ENCODE measurements at places on chromosomes 4 and X. TPM values are rescaled to one million over a fixed set of nuclear protein-coding genes. Genes with fewer than 3 reads are reported as not detected.

PDLIM5 gene
- 102 TPM for total RNA-seq

ART3 gene
- total RNA-seq, result 4.0 TPM

TMEM271 gene
- total RNA-seq, result 4.4 TPM

HMX1 gene
- total RNA-seq, result 2.9 TPM

GAB3 gene
- total RNA-seq, result 5.3 TPM

INTU gene
- total RNA-seq, result 23.2 TPM

HS3ST1 gene
- total RNA-seq, result 4.8 TPM

DNAAF6 gene
- 0.59 TPM for total RNA-seq

FABP2 gene
- not detected for total RNA-seq

ZNF718 gene
- total RNA-seq, result 14.4 TPM

POF1B gene
- 0.17 TPM for total RNA-seq

ING2 gene
- 23.0 TPM for total RNA-seq

PPP1R2C gene
- total RNA-seq, result not detected

CLDN34 gene
- 0.33 TPM for total RNA-seq

HS6ST2 gene
- total RNA-seq, result 51.8 TPM

MED12 gene
- 26.0 TPM for total RNA-seq

ASB12 gene
- 0.22 TPM for total RNA-seq

PSAPL1 gene
- not detected for total RNA-seq

PASD1 gene
- 0.10 TPM for total RNA-seq

TRPC5OS gene
- 0.10 TPM for total RNA-seq

NLRP2B gene
- total RNA-seq, result 0.10 TPM

SH3BGRL gene
- 131 TPM for total RNA-seq

XG gene
- total RNA-seq, result not detected

SPANXD gene
- not detected for total RNA-seq

CENPVL1 gene
- 0.83 TPM for total RNA-seq

MSANTD1 gene
- 2.3 TPM for total RNA-seq

CXXC4 gene
- total RNA-seq, result 10.2 TPM

POU3F4 gene
- total RNA-seq, result 2.4 TPM

STPG2 gene
- 0.94 TPM for total RNA-seq

RWDD4 gene
- total RNA-seq, result 22.2 TPM

HTN3 gene
- total RNA-seq, result not detected

TRIM61 gene
- 3.0 TPM for total RNA-seq

DRP2 gene
- 4.2 TPM for total RNA-seq

WDR1 gene
- 127 TPM for total RNA-seq

RNF150 gene
- total RNA-seq, result 16.8 TPM

DUX4 gene
- total RNA-seq, result not detected

FGB gene
- total RNA-seq, result not detected

PDE6B gene
- 16.8 TPM for total RNA-seq

CBLL2 gene
- not detected for total RNA-seq

MAGED4 gene
- 39.7 TPM for total RNA-seq

KDR gene
- total RNA-seq, result 79.9 TPM

LSM6 gene
- total RNA-seq, result 43.5 TPM

L1CAM gene
- total RNA-seq, result 93.3 TPM

PAGE5 gene
- total RNA-seq, result not detected

ADH1C gene
- total RNA-seq, result 2.5 TPM

CENPVL2 gene
- total RNA-seq, result 0.83 TPM

LUZP4 gene
- not detected for total RNA-seq

TIMM17B gene
- total RNA-seq, result 18.0 TPM

OTOP1 gene
- total RNA-seq, result not detected

MAGEE2 gene
- total RNA-seq, result 2.6 TPM

COX7B2 gene
- not detected for total RNA-seq

USO1 gene
- total RNA-seq, result 81.6 TPM

NUDT10 gene
- total RNA-seq, result 17.3 TPM

CYLC1 gene
- not detected for total RNA-seq

VEGFC gene
- 7.1 TPM for total RNA-seq

CTAG1A gene
- total RNA-seq, result not detected

CHRDL1 gene
- 8.1 TPM for total RNA-seq

VCX2 gene
- not detected for total RNA-seq

RAB9A gene
- total RNA-seq, result 41.3 TPM

All from spinal cord (tissue), 10 donors.